ENCODE measurements at places on chromosomes 3 and 15. TPM values are rescaled to one million over a fixed set of nuclear protein-coding genes. Genes with fewer than 3 reads are reported as not detected.

DNA sequence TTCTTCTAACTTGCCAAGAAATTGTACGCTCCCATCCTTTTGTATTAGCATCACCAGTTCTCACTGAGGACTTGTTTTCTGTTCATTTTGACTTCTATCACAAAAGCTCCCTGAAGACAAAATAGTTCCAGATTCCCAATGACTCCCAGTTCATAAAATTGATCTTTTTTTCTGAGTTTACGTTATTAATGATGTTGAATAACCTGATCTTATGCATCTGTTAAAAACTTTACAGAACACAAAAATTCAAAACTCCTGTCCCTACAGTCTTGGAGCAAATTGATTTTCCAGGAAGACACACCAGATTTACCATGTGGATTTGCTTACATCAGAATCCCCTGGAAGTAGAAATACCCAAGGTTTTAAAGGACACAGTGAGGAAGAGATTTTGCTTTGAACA is 8.3 kb upstream of the KCNMB2 start:
- DNase-seq, result no peak

DNA sequence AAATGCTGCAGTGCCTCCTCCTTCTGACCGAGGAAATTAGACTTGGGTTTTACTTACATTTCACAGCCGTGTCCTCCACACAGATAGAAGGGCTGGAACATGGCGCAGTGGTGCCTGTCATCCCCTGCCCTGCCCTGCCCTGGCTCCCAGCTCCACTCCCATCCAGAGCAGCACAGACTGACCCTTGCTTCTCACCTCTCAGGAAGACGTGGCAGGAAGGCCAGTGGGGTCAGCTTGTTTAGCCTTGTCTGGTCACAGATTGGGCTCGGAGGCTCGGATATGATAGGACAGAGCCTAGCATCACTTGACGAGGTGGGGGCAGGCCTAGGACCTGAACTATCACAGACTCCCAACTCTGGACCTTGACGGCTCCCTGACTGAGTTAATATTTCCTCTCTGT is 88.5 kb downstream of the LINGO1 start:
- no peak for DNase-seq

GRCh38 chr3:58848826-58849225 is 182.3 kb upstream of the FAM3D start:
- no peak for DNase-seq

CATSPER2 gene
- 5.1 TPM for total RNA-seq

DAZL gene
- not detected for total RNA-seq

EPHA3 gene
- total RNA-seq, result not detected

Data from Karpas-422 (cell line).